ENCODE measurements at places on chromosomes 11 and 22.
A peak's percentile ranks its signal among the peaks of the same experiment; 100 is the strongest.

DNA sequence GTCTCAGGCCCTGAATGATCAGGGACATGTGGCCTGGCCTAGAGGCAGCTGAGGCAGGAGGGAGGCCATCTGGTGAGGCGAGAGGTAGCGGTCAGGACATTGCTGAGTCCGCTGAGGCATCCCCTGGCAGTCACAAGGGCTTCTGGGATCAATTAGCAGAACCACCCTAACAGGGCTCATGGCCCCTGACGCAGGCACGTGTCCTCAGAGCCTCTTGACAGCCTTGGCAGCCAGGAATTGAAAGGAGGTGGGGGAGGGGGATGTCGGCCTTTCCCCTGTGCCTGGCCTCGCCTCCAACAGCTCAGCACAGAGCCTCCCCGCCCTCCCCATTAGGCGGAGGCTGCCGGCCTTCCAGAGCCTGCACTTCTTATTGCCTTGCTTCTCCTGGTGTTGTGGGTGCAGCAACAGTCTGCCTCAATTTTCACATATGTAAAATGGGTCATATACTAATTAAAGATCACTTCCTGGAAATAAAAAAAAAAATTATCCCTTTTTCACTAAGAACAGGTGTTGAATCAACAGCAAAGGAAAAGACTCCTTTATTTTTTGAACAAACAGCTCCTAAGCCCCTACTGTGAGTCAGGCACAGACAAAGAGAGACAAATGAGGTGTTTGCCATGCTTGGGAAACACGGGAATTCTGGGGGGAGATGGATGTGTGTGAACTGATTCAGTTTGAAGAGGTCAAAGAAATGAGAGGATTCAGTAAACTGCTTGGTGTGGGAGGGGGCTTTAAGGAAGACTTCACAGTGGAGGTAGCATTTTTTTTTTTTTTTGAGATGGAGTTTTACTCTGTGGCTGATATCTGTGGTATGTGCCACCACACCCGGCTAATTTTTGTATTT lies 55.3 kb downstream of the NFAM1 start:
- DNase-seq: peak; percentile 58

DNA sequence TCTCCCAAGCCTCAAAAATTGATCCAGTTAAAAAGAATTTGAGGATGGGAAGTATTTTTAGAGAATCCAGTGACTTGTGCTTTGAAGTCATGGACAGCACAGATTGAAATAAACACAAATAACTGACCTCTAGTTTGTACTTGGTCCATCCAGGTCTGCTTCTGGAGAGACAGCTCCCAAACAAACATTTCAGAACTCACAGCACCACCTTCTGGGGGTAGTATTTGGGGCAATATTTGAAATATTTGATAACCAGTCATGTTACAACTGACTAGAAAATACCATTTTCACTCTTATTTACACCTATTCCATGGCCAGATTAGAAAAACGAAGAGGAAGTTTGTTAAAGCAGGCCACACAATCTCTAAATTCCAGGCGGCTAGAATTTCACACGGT lies 56.2 kb downstream of the CTSC start:
- no peak for DNase-seq

DNA sequence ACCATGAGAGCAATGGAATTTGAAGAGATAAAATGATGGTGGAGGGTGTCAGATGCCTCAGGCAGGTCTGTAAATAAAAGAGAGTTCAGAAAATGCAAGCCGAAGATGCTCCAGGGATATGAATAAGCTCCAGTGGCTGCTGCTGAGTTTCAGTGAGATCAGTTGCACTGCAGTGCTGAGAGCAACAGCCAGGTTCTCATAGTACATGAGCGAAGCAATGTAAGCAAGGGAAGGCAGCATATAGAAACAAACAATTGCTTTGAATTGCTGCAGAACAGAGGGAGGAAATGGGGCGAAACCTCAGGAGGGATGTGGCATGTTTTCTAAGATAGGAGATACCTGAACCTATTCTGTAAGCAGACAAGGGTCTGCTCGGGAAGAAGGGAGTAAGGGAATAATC lies 369.5 kb downstream of the AASDHPPT start:
- DNase-seq: no peak

- DNase-seq: no peak
Observed at GRCh38 chr11:68382358-68382998, 70.1 kb downstream of the LRP5 start.

- DNase-seq: no peak
Observed at GRCh38 chr11:103625624-103625965, 410.8 kb upstream of the DDI1 start.

- no peak for DNase-seq
Observed at GRCh38 chr11:65767406-65767805, 13.4 kb downstream of the AP5B1 start.

- DNase-seq: no peak
Observed at GRCh38 chr11:18312663-18313420, 9.1 kb downstream of the HPS5 start.

- DNase-seq: no peak
Observed at GRCh38 chr11:114183044-114183511, 113.1 kb upstream of the NNMT start.

- peak; percentile 7 for DNase-seq
Observed at GRCh38 chr11:25981998-25982397, 349.9 kb upstream of the ANO3 start.

GRCh38 chr11:126186025-126186698 lies 25.3 kb downstream of the RPUSD4 start:
- no peak for DNase-seq

DNA sequence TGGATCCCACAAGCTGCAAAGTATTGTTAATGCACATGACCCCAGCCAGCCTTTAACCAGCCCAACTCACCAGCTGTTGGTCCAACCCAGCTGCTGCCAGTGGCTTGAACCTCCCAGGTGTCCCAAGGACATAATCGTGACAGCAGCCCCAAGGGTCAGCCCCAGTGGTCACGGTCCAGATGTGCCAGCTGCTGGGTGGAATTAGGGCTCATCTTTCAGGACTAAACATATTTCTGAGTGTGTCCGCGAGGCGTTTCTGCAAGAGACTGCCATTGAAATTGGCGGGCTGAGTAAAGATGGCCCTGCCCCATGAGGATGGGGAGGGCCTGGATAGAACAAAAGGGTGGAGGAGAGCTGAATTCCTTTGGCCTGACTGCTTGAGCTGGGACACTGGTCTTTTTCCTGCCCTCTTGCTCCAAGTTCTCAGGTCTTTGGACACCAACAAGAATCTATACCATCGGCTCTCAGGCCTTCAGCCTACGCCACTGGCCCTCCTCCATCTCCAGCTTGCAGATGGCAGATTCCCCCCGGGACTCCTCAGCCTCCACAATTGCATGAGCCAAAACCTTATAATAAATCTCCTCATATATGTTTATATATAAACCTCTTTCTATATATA lies 240.2 kb downstream of the MN1 start:
- no peak for DNase-seq

- no peak for DNase-seq
Observed at GRCh38 chr22:26835929-26836528, 178.6 kb downstream of the MIAT start.

GRCh38 chr22:50700387-50701075 lies 27.9 kb downstream of the SHANK3 start:
- no peak for DNase-seq

- DNase-seq: no peak
Observed at GRCh38 chr22:36816636-36817524, at the start of gene PVALB. Gene PVALB (minus strand): TSS chr22:36817035. CDS start chr22:36817005, 30 bp downstream.

- DNase-seq: no peak
Observed at GRCh38 chr11:130911306-130911705, 5.0 kb downstream of the SNX19 start.

DNA sequence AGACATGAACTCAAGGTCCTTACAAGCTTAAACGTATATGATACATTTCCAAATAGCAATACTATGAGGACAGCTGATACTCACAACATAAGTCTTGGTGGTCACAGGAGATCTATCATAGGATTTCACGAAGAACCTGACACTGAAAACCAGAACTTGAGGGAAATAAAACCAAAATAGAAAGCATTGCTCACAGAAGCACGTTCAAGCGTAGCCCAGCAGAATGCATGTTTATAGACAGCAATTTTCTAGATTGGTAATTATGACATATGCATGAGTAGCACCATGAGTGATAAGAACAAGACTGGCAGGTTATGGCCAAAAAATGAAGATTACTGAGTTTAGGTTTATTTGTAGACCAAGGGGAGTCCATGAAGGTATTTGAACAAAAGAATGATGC lies 243.5 kb downstream of the ETS1 start:
- no peak for DNase-seq

DNA sequence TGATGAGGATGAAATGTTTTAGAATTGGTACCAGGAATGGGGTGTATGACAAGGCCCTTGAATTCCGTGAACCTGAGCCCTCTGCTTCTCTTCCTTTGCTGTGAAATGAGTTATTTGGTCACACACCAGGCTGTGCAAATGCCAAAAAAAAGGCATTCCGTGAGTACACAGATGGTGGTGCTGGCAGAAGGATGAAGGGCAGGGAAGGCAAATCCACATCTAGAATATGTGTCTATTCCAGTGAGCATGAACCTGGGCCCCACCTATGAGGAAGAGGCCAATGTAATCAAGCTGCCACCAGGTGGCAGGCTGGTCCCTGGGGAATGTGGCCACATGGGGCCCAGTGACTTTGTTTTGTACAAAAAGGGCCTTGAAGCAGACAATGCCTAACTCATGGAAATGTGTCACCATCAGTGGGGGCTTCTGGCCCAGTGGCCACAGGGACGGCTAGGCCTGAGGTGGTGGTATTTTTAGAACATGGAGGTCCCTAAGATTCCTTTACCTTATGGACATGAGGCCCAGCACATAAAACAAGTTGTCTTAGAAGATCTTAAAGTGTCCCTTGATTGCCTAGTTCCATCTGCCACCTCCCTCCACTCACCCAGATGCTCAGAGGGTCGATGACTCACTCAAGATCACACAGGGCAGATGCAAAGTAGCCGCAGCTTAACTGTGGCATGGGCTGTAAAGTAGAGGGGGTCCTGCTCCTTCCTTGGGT lies 3.9 kb upstream of the RNF215 start:
- no peak for DNase-seq

- DNase-seq: peak; percentile 56
Observed at GRCh38 chr22:39490135-39490798, 11.8 kb upstream of the MIEF1 start.

GRCh38 chr11:28303477-28304191 lies 195.4 kb downstream of the METTL15 start:
- no peak for DNase-seq

- no peak for DNase-seq
Observed at GRCh38 chr22:48439560-48440135, 1388.0 kb downstream of the BRD1 start.

GRCh38 chr22:47996446-47996857 lies 1234.0 kb downstream of the TBC1D22A start:
- DNase-seq: no peak

GRCh38 chr11:44305026-44305469 lies 4.9 kb downstream of the ALX4 start:
- DNase-seq: no peak

DNA sequence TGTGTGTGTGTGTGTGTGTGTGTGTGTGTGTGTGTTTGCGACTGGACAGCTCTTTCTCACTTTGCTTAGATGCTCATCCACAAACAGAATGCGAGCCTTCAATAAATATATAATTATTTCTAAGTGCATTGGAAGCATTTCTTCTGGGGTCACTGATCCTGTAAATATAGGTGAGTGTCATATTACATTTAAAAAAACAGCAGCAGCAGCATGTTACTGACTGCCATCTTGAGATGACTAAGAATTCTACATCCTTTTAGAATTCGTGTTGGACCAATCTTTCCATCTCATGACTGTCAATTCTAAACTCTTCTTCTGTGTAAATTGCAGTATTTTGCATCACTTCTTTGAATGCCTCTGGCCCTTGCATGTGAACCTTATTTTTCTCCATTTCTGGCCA lies 238.0 kb upstream of the DDI1 start:
- DNase-seq: no peak

DNA sequence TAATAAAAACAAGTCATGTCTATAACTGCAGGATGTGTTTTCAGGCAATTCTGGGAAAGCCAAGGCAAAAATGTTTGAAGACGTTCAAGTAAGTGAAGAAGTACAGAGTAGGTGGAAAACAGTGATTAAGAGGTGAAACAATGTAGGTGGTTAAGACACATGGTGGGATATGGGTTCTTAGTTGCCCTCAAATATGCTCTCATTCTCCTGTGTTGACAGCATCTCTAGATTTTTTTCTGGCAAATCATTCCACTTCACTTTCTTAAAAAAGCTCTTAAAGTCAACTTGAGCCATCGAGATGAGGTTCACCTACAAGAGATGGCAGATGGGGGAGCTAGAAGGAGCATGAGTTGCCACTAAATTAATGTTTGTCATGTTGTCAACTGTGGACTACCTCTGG lies 1041.0 kb upstream of the CNTN5 start:
- DNase-seq: no peak

DNA sequence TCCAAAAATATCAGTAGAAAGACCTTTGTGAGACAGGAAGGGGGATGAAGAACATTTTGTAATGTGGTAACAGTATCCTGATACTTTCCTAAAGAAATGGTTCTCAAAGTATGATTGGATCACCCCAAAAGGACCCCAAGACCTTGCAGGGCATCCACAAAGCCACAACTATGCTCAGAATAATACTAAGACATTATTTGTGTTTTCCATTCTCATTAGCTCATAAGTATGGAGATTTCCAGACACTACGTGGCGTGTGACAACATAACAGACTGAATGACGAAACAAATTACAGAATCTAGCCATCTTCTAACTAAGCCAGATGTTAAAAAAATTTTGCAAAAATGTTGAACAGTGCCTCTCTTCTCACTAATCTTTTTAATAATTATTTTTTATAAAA lies 24.9 kb downstream of the CHEK2 start:
- DNase-seq: no peak

- peak; percentile 43 for DNase-seq
Observed at GRCh38 chr11:113289431-113290187, 24.8 kb upstream of the TTC12 start.

GRCh38 chr11:47220401-47220821 lies 5.6 kb downstream of the DDB2 start:
- no peak for DNase-seq

DNA sequence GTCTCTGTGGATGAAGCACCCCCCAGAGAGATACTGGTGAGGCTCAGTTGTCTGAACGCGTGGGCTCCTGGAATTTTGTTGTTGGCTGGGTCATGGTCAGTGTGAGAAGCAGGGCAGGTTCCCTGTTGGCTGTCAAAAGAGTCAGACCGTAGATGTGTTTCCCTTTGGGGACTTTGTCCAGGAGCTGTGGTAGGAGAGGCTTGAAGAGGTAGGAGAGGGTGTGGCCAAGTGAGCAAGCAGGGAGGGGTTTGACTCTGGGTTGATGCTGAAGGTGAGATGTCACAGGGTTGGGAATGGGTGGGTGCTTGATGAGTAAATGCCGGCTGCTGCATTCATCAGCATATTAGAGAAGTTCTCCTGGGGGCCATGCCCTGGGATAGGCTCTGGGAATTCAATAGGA lies 803.2 kb downstream of the TBC1D22A start:
- DNase-seq: no peak

DNA sequence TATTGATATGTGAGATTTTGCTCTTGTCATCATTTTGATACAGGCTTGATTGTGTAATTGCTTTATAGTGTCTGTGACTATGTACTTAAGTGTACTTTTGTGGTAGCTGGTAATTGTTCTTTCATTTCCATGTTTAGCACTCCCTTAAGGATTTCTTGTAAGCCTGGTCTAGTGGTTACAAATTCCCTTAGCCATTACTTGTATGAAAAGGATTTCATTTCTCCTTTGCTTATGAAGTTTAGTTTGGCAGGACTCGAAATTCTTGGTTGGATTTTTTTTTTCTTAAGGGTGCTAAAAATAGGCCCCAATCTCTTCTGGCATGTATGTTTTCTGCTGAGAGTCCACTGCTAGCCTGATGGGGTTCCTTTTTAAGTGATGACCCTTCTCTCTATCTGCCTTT lies 346.8 kb downstream of the JRKL start:
- no peak for DNase-seq
